Natural killer cell treated with Interleukin-12 subunit alpha and Interleukin-12 subunit beta and Interleukin-15 and Interleukin-18, amount 100 ng/mL, for 72 hours (primary cell): ENCODE measurements at places on chromosomes 7 and 10. TPM values are rescaled to one million over a fixed set of nuclear protein-coding genes. Genes with fewer than 3 reads are reported as not detected.

DNA sequence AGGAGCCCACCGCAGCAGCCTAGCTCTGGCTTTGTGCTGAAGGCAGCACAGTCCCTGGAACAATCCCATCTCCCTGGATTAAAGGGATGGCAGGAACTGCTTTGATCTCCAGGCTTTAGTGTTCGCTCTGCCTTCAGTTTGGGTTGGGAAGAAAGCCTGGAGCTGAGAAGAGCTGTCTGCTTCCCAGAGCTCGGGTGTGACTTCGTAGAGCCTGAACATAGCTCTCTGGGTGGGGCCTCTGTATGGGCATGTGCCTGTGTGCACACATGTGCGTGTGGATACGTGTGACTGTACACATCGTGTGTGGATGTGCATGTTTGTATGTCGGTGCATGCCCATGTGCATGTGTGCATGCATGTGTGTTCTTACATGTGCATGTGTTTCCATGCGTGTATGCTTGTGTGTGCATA lies 8.7 kb downstream of the ADCY1 start:
- H3K36me3 ChIP-seq: no peaks in the 10 kb centered on the region
- peak; percentile 58 for DNase-seq
- H3K4me3 ChIP-seq: no peak overlapping the region

- H3K27me3 ChIP-seq: peaks cover 2% of the 10 kb centered on the region
- H3K36me3 ChIP-seq: peaks cover 6% of the 10 kb centered on the region
- peak overlapping the region; percentile 82 for H3K4me3 ChIP-seq
- DNase-seq: no peak
- peaks cover 67% of the 10 kb centered on the region for H3K4me1 ChIP-seq
Observed at GRCh38 chr10:69819716-69820506, 18.2 kb downstream of the COL13A1 start.

SLIT1 gene
- 0.48 TPM for total RNA-seq

DNA sequence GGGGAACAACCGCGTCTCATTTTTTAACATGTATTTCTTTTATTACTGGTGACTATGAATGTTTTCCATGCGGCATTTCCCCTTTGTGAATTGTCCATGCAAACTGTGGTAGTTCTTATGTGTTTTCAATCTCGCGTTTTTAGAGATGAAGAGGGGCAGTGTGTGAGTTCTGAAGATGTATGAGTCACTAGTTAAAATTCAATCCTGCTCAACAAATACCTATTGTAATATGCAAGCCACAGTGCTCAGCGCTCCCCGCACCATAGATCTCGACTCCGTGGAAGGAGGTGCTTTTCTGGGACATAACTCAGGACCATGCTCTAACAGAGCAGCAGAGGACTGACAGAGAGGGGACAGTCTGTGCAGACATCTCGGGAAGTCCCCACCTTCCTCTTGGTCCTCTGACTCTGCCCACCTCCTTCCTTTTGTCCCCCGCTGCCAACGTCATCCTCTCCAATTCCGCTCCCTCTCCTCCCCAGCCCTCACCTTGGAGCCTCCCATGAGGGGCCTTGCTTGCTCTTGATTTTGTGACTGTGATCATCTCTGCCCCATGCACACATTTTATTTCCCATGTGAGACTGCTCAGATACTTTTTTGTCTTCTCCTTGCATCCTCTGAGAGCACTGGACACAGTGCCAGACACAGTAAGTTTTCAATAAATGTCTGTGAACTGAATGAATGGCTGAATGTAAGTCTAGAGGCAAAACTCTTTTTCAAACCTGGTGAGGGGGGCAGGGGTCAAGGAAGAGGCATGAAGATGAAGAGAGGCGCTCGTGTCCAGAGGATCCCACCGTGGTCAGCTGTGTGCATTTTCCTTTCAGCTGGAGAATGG lies 42.7 kb upstream of the PLEKHA1 start:
- no peaks in the 10 kb centered on the region for H3K4me1 ChIP-seq
- no peak overlapping the region for H3K27ac ChIP-seq
- peaks cover 27% of the 10 kb centered on the region for H3K27me3 ChIP-seq
- no peak overlapping the region for H3K4me3 ChIP-seq

GRCh38 chr10:98262571-98262970 lies 5.4 kb downstream of the LOXL4 start:
- H3K27me3 ChIP-seq: peaks cover 7% of the 10 kb centered on the region
- H3K27ac ChIP-seq: no peak overlapping the region
- no peak for DNase-seq
- no peak overlapping the region for H3K4me3 ChIP-seq

DNA sequence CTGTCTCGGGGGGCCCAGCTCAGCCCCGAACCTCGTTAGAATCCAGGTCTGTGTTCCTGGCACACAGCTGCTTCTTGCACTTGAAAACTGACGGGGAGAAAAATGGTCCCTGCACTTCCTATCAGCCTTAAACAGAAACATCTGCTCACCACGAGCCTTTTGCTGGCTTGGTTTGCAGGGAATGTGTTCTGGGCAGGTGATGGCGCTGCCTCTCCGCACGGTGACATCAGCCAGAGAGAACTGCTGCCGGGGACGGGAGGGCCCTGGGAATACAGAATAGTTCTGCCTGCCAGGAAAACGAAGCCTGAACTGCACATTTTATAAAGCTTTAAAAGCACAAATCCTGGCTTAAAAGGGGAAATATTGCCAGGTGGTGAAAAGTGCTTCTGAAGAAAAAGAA lies 622.5 kb downstream of the TYW1 start:
- H3K4me1 ChIP-seq: no peaks in the 10 kb centered on the region
- H3K36me3 ChIP-seq: no peaks in the 10 kb centered on the region

DNA sequence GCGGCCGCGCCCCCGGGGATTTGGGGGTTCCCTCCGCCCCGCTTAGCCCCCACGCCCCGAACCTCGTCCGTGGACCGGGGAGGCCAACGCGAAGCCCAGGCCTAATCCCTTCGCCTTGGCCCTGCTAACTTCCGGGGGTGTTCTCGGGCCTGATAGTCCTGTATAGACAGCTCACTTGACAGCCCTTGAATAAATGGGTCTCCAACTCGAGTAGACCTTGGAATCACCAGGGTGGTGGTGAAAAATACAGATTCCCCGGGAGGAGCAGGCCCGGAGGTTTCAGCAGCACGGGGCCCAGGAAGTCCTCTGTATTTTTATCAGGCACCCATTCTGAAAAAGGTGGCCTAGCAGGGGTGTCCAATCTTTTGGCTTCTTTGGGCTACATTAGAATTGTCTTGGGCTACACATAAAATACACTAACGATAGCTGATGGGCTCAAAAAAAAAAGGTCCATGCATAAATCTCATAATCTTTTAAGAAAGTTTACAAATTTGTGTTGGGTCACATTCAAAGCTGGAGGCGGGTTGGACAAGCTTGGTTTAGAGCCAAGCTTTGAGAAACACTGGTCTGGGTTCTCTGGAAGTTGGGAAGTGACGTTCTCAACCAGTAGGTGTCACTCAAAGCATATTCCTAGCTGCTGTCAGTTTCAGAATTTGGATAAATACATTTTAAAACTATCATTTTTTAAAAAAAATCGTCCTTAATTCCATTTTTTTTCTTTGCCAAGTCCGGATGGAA lies 221.7 kb downstream of the PHTF2 start:
- DNase-seq: no peak
- peak overlapping the region; percentile 72 for H3K27ac ChIP-seq
- H3K4me1 ChIP-seq: peaks cover 13% of the 10 kb centered on the region
- H3K36me3 ChIP-seq: no peaks in the 10 kb centered on the region
- peaks cover 7% of the 10 kb centered on the region for H3K27me3 ChIP-seq

GRCh38 chr7:101957744-101958525 lies 140.5 kb downstream of the CUX1 start:
- H3K4me1 ChIP-seq: peaks cover 35% of the 10 kb centered on the region
- H3K27me3 ChIP-seq: no peaks in the 10 kb centered on the region
- DNase-seq: no peak
- no peak overlapping the region for H3K27ac ChIP-seq
- H3K4me3 ChIP-seq: no peak overlapping the region

GRCh38 chr10:94219829-94220228 lies 142.9 kb downstream of the NOC3L start:
- peaks cover 23% of the 10 kb centered on the region for H3K27me3 ChIP-seq
- no peaks in the 10 kb centered on the region for H3K4me1 ChIP-seq
- DNase-seq: no peak
- H3K27ac ChIP-seq: no peak overlapping the region
- H3K4me3 ChIP-seq: no peak overlapping the region
- no peaks in the 10 kb centered on the region for H3K36me3 ChIP-seq

ARMS2 gene
- not detected for total RNA-seq

FAM25C gene
- total RNA-seq: not detected

GRCh38 chr7:27121684-27122076 lies 8.9 kb downstream of the HOXA4 start:
- H3K27me3 ChIP-seq: peaks cover 13% of the 10 kb centered on the region
- H3K27ac ChIP-seq: no peak overlapping the region
- H3K4me1 ChIP-seq: no peaks in the 10 kb centered on the region
- no peaks in the 10 kb centered on the region for H3K36me3 ChIP-seq
- DNase-seq: no peak
- H3K4me3 ChIP-seq: no peak overlapping the region

- H3K27ac ChIP-seq: no peak overlapping the region
- no peak overlapping the region for H3K4me3 ChIP-seq
- no peaks in the 10 kb centered on the region for H3K36me3 ChIP-seq
- DNase-seq: no peak
- peaks cover 8% of the 10 kb centered on the region for H3K4me1 ChIP-seq
Observed at GRCh38 chr10:79052291-79053080, 16.3 kb upstream of the ZMIZ1 start.

DNA sequence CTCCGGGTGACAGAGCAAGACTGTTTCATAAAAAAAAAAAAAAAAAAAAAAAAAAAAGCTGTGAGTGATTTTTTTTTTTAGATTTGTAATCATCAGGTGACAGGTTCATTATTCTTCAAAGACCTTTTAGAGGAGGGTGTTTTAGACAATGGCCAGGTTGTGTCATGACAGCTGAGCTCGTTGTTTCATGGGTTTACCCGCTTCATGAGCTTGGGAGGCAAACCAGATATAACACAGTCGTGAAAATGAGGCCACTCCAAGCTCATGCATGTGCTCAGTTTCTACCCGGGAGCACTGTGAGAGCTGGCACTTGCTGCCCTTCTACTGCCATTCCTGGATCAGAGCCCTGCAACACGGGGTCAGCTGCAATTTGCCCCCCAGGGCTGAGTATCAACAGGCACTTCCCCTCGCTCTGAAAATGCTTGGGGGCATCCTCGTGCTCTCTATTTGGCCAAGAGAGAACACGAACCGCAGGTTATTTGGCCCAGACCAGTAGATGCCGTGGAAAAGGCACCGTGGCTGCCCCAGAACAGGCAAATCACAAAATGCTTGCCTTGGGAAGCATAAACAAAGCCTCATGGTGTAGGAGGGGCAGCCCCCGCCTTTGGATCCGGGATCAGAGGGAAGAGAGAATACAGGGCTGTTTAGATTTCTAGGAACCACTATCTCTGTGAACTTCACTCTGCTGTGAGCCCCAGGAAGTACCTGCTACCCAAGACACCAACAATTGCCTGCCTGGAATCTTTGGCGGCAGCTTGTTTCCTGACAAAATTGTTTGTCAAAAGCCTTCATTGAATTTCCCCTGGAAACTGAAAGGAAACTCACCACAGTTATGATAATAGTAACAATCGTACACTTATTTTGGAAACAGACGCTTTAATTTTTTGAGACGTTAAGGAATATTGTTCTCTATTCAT lies 371.0 kb downstream of the FRMD4A start:
- H3K4me1 ChIP-seq: no peaks in the 10 kb centered on the region
- no peak overlapping the region for H3K27ac ChIP-seq
- H3K27me3 ChIP-seq: peaks cover 16% of the 10 kb centered on the region

DNA sequence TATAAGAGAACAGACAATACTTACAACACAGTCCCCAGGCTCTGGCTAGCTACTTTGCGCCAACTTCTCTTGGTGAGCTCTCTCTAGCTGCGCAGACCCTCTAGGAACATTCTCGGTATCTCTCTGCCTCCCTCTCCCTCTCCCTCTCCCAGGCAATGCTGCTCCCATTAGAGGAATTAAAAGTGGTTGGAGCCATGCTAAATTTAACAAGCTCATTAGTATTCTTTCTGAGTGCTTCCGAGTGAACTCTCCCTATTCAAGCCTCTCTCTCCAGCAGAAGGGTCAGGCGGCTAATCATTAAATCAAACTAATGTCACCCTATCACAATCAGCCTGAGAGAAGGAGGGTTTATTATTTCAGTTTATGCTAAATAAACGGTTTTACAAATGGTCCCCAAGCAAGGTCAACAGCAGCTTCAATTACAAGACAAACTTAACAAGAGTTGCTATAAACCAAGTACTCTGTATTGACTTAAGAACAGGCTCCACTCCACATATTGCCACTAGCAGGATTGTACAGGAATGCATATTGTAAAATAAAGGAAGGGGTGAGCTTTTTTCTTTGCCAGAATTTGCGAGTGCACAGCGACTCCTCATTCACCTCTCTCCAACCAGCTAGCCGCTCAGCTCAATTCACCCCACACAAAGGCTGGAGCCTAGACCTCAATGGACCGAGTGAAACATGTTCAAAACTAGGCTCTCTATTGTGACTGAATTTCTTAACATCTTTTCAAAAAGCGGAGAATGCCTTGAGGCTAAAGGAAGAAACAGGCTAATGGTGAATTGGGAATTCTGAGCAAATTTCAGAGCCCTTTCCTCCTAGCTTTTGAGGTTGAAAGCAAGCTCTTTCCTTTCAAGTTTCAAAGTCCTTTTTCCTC lies 84.4 kb downstream of the GLI3 start:
- no peak for DNase-seq
- H3K4me3 ChIP-seq: no peak overlapping the region
- peaks cover 6% of the 10 kb centered on the region for H3K27me3 ChIP-seq
- H3K27ac ChIP-seq: no peak overlapping the region

- H3K27me3 ChIP-seq: peaks cover 3% of the 10 kb centered on the region
- no peak overlapping the region for H3K27ac ChIP-seq
- DNase-seq: no peak
- H3K4me3 ChIP-seq: no peak overlapping the region
Observed at GRCh38 chr7:31735991-31736982, 49.3 kb downstream of the PPP1R17 start.

DNA sequence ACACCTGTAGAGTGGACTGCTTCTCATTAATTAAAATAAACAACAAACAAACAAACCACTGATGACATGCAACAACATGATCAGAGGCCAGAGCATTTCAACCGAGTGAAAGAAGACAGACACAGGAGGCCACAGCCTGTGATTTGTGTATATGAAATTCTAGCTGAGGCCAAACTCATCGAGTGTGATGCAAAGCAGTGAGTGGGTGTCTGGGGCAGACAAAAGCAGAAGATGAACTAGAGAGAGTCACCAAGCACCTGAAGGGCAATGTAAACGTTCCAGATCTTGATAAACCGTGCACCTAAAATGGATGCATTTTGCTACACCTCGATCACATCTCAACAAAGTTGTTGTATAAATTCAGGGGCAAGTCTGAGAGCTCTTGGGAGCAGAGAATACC lies 108.4 kb downstream of the KLF6 start:
- H3K4me1 ChIP-seq: peaks cover 3% of the 10 kb centered on the region
- no peaks in the 10 kb centered on the region for H3K36me3 ChIP-seq
- H3K4me3 ChIP-seq: no peak overlapping the region
- no peak for DNase-seq
- no peaks in the 10 kb centered on the region for H3K27me3 ChIP-seq

GRCh38 chr7:4307316-4308204 lies 374.5 kb upstream of the FOXK1 start:
- no peak overlapping the region for H3K27ac ChIP-seq
- H3K27me3 ChIP-seq: peaks cover 5% of the 10 kb centered on the region
- no peak overlapping the region for H3K4me3 ChIP-seq
- no peaks in the 10 kb centered on the region for H3K4me1 ChIP-seq
- no peaks in the 10 kb centered on the region for H3K36me3 ChIP-seq
- DNase-seq: no peak

MYO3A gene
- not detected for total RNA-seq
